ENCODE measurements at places on chromosomes 12 and 14.

DNA sequence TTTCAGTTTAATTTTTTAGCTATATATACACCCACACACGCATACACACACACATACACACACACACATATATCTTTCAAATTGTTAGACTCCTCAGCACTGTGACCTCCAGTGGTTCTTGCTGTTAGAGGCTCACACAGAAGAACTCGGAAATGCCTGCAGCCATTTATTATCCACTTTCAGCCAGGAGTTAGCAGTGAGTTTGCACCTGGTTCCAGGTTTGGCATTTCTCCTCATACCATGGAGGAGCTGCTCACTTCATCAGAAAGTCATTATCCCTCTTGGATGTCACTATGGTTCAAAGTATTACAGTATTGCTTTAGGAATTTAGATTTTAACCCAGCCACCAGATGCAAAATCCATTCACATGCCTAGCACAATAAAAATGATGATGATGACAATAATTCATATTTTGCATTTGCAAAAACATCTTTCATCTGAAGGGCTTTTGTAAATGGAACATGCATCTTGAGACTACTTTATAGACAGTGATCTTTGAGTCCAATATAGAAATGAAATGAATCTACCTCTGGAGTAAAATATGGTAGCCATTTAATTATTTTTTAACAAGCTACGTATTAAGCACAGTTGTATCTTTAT is 42.3 kb downstream of the NPAS3 start:
- DNase-seq, result no peak

DNA sequence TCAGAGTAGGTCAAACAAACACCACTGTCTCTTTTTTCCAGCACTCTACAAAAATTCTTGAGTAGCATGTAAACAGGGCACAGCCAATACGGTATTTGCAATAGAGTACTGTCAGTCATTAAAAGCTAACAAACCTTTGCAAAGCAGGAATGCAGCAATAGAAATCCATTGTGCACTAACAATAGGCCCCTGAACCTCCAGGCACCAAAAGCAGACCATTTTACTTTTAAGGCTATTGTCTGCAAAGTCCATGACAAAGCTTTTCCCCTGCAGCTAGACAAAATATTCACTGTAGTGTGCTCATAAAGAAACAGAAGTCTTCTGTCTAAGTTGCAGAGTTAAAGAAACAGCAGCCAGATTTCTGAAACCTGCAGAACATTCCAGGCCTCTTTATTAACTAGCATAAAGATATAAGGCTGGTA is 191.9 kb downstream of the SOX5 start:
- DNase-seq, result no peak

DNA sequence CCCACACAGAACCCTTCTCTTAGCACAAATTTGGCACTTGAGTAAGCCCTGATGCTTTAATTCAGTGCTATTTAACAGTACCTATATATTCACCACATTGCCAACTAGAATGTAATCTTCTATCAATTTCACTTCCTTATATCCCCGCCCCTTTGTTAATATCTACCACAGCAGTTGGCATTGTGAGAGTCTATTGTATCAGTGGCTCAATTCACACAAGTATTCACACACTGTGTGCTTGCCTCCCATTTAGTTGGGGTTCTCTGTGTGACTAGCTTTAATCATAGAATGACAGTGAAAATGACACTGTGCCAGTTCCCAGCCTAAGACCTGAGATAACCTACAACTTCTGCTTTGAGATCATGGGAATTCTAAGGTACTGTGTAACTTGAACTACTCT is 103.1 kb downstream of the SEC23A start:
- no peak for DNase-seq

DNA sequence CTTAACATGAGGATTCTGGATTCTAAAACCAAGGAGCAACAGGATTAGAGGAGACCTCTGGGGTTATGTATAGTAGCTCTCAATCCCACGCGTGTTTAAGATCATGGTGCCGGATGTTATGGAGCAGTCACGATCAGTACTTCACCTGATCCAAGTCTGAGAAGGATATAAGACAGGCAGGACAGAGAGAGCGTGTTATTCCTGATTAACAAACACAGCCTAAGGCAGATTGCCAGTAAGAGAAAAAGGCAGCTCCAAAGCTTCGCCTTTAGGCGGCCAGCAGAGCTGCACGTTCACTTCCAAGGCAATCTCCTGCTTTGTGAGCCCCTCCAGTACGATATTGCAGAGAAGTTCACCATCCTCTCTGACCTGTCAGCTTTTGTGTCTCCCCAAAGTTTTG is 5.5 kb downstream of the SETD3 start:
- no peak for DNase-seq

GRCh38 chr12:78271546-78271945 is 440.9 kb downstream of the NAV3 start:
- no peak for DNase-seq

DNA sequence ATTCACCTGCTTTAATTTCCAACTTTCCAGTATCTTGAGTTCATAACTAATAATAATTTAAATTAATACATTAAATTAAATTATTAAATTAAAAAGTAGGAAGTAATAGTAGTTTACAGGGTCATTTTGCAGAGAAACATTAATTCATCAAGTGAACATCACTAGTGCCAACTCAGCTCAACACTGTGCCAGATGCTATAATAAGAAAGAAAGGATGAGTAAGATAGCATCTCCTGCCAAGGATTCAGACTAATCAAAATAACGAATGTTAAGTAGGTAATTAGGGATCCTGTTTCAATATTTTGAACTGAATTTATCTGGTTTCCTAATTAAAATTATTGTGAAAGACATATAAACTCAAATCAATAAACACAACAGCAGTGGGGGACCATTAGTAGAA is 596.7 kb downstream of the SLC6A15 start:
- DNase-seq, result no peak

Measured in NCI-H1694 (cell line).